ENCODE measurements at places on chromosomes 4 and X. TPM values are rescaled to one million over a fixed set of nuclear protein-coding genes. Genes with fewer than 3 reads are reported as not detected.

GRCh38 chr4:10703156-10703555 lies 18.6 kb upstream of the CLNK start:
- H3K4me3 ChIP-seq = no peak overlapping the region
- no peaks in the 10 kb centered on the region for H3K36me3 ChIP-seq
- no peak overlapping the region for H3K27ac ChIP-seq
- DNase-seq = no peak
- no peaks in the 10 kb centered on the region for H3K4me1 ChIP-seq

DNA sequence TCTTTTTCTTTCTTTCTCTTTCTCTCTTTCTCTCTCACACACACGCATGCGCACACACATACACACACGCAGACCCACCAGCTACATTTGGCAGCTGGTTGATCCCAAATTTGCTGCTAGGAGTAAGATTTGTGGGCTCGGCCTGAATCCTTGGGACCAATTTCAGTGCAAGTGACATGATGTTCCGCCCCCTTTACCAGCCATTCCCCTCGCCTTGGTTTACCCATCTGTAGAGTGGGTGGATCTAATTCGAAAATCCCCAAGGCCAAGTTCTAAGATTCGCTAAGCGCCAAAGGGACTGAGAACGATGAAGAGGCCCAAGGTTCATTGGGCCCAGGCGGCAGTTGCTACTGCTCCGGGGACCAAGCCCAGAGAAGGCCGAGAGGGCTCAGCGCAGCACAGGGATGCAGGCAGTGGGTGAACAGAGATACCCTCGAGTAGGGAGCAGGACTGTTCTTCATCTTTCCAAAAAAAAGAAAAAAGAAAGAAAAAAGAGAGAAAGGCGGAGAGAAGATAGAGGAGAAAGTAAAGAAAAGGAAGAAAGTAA lies 5.8 kb downstream of the NKX3-2 start:
- no peak for DNase-seq
- H3K27me3 ChIP-seq = peaks cover 87% of the 10 kb centered on the region
- H3K4me1 ChIP-seq = peaks cover 28% of the 10 kb centered on the region

- no peaks in the 10 kb centered on the region for H3K4me1 ChIP-seq
- no peaks in the 10 kb centered on the region for H3K36me3 ChIP-seq
- no peak for DNase-seq
- H3K4me3 ChIP-seq = no peak overlapping the region
Observed at GRCh38 chr4:156762851-156763250, 208.7 kb downstream of the PDGFC start.

- peaks cover 12% of the 10 kb centered on the region for H3K27me3 ChIP-seq
- H3K36me3 ChIP-seq = no peaks in the 10 kb centered on the region
- no peak for DNase-seq
- no peak overlapping the region for H3K4me3 ChIP-seq
Observed at GRCh38 chr4:56818797-56819196, 2.7 kb downstream of the SPINK2 start.

The WNK3 gene
- total RNA-seq = 0.19 TPM

GRCh38 chrX:75303795-75304194 lies 29.9 kb downstream of the UPRT start:
- H3K27ac ChIP-seq = no peak overlapping the region
- peaks cover 34% of the 10 kb centered on the region for H3K36me3 ChIP-seq
- no peaks in the 10 kb centered on the region for H3K4me1 ChIP-seq
- H3K4me3 ChIP-seq = no peak overlapping the region
- no peak for DNase-seq
- no peaks in the 10 kb centered on the region for H3K27me3 ChIP-seq

DNA sequence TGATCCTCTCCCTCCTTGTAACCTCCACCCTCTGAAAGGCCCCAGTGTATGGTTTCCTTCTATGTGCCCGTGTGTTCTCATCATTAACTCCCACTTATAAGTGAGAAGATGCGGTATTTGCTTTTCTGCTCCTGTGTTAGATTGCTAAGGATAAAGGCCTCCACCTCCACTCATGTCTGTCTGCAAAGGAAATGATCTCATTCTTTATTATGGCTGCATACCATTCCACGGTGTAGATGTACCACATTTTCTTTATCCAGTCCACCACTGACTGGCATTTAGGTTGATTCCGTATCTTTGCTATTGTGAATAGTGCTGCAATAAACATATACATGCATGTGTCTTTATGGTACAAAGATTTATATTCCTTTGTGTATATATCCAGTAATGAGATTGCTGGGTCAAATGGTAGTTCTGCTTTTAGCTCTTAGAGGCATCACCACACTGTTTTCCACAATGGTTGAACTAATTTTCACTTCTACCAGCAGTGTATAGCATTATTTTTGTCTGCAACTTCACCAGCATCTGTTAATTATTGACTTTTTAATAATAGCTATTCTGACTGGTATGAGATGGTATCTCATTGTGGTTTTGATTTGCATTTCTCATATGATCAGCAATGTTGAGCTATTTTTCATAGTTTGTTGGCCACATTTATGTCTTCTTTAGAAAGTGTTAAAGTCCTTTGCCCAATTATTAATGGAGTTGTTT lies 1030.9 kb downstream of the FSTL5 start:
- no peaks in the 10 kb centered on the region for H3K27me3 ChIP-seq
- no peak for DNase-seq
- H3K4me1 ChIP-seq = no peaks in the 10 kb centered on the region
- H3K36me3 ChIP-seq = no peaks in the 10 kb centered on the region

The GPM6B gene
- not detected for total RNA-seq

The GRIA3 gene
- total RNA-seq = not detected

The GLOD5 gene
- total RNA-seq = not detected

The TIMM8A gene
- total RNA-seq = 21.9 TPM

The CACNA1F gene
- 0.51 TPM for total RNA-seq

DNA sequence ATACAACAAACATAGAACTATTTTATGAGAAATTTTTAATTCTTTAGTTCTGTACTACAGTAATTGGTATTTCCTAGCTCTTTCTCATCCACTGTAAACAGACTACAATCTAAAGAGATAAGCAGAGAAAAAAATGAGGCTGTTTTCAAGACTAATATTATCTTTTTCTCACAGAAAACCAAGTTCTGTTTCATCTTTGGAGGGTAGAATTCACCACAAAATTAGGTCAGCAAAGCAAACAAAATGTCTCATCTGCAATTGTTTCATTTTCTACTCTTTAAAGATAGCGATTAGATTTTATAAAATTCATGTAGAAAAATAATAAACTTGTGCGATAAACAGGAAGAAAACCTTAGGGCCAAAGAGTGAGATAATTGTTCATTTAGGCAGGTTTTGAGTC lies 10.8 kb downstream of the APOO start:
- no peak overlapping the region for H3K4me3 ChIP-seq
- H3K36me3 ChIP-seq = peaks cover 1% of the 10 kb centered on the region
- no peak for DNase-seq

DNA sequence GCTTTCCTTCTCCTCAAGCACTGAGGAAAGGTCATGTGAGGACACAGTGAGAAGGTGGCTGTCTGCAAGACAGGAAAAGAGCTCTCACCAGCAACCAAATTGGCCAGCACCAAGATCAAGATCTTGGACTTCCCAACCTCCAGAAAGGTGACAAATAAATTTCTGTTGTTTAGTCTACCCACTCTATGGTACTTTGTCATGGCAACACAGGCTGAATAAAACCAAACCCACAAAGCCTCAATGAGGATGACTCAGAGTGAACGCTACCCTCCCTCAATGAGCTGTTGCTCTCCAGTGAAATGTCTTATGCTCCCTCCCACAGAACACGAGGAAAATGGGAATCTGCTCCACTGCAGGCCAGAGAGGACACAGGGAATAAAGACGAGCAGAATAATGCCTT lies 244.1 kb downstream of the RAB28 start:
- H3K36me3 ChIP-seq = peaks cover 3% of the 10 kb centered on the region
- H3K4me3 ChIP-seq = no peak overlapping the region
- DNase-seq = peak; percentile 11
- H3K27ac ChIP-seq = no peak overlapping the region
- no peaks in the 10 kb centered on the region for H3K27me3 ChIP-seq

The ADH1A gene
- total RNA-seq = not detected

DNA sequence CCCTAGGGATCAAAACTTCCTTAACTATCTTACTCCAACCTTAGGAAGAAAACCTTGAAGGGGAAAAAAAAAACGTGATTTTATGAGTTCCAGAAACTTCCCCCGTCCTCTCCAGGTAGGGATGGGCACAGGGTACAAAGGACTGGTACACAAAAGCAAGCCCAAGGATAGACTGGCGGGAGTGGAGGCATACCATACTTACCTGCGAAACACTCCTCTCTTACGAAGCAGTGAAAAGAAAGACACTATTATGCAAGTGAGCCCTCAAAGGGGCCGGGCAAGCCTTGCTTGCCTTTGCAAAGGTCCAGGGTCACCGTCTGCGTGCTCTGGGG lies 651 bp downstream of the TSPAN6 start:
- peaks cover 8% of the 10 kb centered on the region for H3K4me1 ChIP-seq
- peaks cover 2% of the 10 kb centered on the region for H3K27me3 ChIP-seq
- no peaks in the 10 kb centered on the region for H3K36me3 ChIP-seq
- no peak overlapping the region for H3K27ac ChIP-seq
- no peak for DNase-seq
- peak overlapping the region; percentile 80 for H3K4me3 ChIP-seq

- peak within 1 kb of the TSS; percentile 74 for H3K4me3 ChIP-seq
- no peak within 1 kb of the TSS for H3K27ac ChIP-seq
- peak; percentile 38 for DNase-seq
- peaks cover 22% of the 10 kb centered on the region for H3K4me1 ChIP-seq
Observed at GRCh38 chrX:111095974-111096895, at the start of gene PAK3. PAK3 (plus strand) TSS chrX:111096191; CDS start chrX:111123104, 26,913 bp downstream.

The COL4A5 gene
- not detected for total RNA-seq

DNA sequence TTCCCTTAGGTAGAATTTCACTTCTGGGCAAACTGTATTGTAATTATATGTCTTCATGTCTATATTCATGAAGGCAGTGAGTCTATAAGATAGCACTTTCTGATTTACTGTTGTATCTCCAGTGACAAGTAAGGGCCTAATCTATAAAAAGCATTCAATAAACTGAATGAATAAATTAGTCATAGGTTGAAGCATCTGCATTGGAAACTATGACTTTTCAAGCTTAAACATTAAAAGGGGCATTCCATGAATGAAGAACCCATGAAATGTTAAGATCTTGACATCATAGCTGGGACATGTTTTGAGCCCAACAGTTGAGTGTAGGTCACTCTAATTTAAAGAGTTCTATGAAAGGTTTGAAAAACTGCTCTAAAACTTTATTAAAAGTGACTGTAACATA lies 159.3 kb upstream of the LCORL start:
- H3K4me1 ChIP-seq = no peaks in the 10 kb centered on the region
- H3K27me3 ChIP-seq = no peaks in the 10 kb centered on the region
- H3K27ac ChIP-seq = no peak overlapping the region
- H3K36me3 ChIP-seq = no peaks in the 10 kb centered on the region
- no peak for DNase-seq

GRCh38 chrX:115968436-115969252 lies 201.9 kb upstream of the AGTR2 start:
- H3K27ac ChIP-seq = no peak overlapping the region
- H3K27me3 ChIP-seq = no peaks in the 10 kb centered on the region
- no peaks in the 10 kb centered on the region for H3K36me3 ChIP-seq
- no peaks in the 10 kb centered on the region for H3K4me1 ChIP-seq

The GYPA gene
- total RNA-seq = not detected

DNA sequence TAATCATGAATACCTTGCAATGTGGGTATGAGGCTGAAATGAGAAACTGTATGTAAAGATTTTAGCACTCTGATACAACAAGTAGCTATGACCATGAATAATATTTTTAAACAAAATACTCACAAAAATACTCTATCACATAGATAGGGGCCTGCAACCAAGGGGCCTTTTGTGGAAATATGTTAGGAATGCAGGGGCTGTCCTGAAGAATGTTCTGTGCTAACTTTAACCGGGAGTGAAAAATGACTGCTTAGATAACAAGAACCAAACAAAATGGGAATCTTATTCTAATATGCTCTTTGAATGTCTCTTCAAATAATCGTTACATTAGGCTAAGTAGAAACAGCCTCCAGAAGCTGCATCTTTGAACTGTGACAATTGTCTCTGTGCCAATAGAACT lies 37.9 kb upstream of the GYPA start:
- no peak overlapping the region for H3K4me3 ChIP-seq
- H3K36me3 ChIP-seq = no peaks in the 10 kb centered on the region
- DNase-seq = no peak
- no peak overlapping the region for H3K27ac ChIP-seq
- peaks cover 18% of the 10 kb centered on the region for H3K4me1 ChIP-seq

DNA sequence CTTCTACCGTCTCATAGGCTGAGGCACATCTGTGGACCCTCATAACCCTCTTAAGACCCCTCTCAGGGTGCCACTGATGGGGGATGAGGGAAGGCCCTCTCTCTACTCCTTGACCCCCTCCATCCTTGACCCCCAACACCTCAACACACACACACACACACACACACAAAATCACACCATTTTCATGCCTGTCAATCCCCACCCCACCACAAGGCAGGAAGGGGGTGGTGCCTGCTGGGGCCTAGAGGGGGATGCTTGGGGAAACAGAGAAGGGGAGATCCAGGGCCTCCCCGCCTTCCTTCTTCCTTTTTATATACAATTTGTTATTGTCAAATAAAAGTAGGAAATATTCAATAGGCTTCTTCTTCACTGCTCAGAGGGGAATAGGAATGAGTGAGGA lies 1.2 kb upstream of the EBP start:
- H3K4me3 ChIP-seq = peak overlapping the region; percentile 92
- H3K27ac ChIP-seq = peak overlapping the region; percentile 98
- peak; percentile 38 for DNase-seq
- peaks cover 7% of the 10 kb centered on the region for H3K36me3 ChIP-seq
- H3K4me1 ChIP-seq = peaks cover 25% of the 10 kb centered on the region
- H3K27me3 ChIP-seq = no peaks in the 10 kb centered on the region

The LINC00632 gene
- 1.6 TPM for total RNA-seq

DNA sequence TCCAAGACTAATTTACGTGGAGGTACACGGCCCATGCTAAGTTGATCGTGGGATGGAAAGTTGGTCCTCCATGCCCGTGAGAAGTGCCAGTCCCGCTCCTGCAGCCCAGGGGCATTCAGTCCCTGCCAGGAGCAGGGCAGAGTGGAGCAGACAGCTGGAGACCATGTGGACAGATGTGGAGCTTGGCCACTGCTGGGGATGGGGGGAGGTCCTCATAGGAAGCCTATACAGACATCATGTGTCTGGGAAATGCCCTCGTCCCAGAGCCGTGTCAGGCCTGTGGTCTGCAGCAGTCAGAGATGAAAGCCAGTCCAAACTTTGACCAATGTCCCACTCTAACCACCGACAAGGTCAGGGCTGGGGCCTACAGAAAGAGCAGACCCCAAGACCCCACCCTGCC lies 118.4 kb downstream of the CPZ start:
- H3K27me3 ChIP-seq = no peaks in the 10 kb centered on the region
- no peak overlapping the region for H3K4me3 ChIP-seq
- no peak overlapping the region for H3K27ac ChIP-seq
- H3K36me3 ChIP-seq = peaks cover 3% of the 10 kb centered on the region
- DNase-seq = no peak

DNA sequence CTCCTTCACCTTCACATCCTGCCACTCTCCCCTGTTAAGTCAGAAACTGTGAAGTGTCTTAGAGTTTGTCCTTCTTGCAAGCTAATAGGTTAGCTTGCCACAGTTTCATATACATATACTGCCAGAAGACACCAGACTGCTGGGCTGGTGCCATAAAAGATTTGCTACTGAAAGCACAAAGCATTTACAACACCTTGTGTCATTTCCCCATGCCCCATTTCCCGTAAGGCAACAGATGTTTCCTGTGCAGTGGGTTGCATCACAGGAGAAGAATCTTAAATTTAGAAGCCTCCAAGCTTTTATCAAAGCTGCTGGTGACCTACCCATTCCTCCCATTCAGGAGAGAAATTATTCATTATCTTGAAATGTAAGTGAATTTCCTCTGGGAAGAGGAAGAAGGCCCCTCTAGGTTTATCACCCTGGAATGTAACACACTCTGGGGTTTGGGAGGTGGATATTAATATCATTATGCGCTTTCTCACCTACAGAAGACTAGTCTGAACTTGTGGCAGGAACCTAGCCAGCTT lies 34.5 kb upstream of the RAB33B start:
- H3K36me3 ChIP-seq = peaks cover 19% of the 10 kb centered on the region
- H3K27me3 ChIP-seq = no peaks in the 10 kb centered on the region
- DNase-seq = peak; percentile 34
- H3K4me1 ChIP-seq = peaks cover 8% of the 10 kb centered on the region
- H3K4me3 ChIP-seq = no peak overlapping the region
